ENCODE measurements at places on chromosomes 12 and 14.
A peak's percentile ranks its signal among the peaks of the same experiment; 100 is the strongest.

GRCh38 chr12:107564946-107565345, 120.7 kb upstream of the PWP1 start:
- peak; percentile 66 for ATAC-seq

GRCh38 chr14:76775695-76776427, 14.6 kb downstream of the VASH1 start:
- ATAC-seq, result no peak

GRCh38 chr12:12428047-12428446, 71.2 kb downstream of the BORCS5 start:
- ATAC-seq, result no peak

- ATAC-seq, result peak; percentile 71
Measured at GRCh38 chr12:65596514-65597091, 227.7 kb upstream of the HMGA2 start.

All from esophagus mucosa (tissue), 1 donor.